Stimulated activated CD4-positive, alpha-beta T cell treated with anti-CD3 and anti-CD28 coated beads, Interleukin-4, amount 100 ng/mL, for 48 hours (primary cell): ENCODE measurements at places on chromosomes 13 and 19.

DNA sequence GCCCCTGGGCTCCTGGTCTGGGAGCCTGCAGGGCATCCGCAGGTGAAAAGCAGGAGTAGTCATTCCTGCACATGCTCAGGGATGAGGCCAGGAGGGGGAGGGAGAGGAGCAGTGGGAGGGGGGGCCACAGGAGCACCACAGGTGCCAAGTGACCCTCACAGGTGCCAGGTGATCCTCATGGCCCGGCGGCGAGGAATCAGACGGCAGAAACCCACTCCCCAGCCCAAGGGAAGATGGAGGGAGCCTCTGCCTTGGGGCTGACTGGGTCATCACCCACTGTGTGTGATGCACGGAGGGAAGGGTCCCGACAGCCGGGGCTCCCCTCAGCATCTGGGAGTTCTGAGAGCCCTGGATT lies 27.4 kb downstream of the SH3GL1 start:
- DNase-seq: no peak

DNA sequence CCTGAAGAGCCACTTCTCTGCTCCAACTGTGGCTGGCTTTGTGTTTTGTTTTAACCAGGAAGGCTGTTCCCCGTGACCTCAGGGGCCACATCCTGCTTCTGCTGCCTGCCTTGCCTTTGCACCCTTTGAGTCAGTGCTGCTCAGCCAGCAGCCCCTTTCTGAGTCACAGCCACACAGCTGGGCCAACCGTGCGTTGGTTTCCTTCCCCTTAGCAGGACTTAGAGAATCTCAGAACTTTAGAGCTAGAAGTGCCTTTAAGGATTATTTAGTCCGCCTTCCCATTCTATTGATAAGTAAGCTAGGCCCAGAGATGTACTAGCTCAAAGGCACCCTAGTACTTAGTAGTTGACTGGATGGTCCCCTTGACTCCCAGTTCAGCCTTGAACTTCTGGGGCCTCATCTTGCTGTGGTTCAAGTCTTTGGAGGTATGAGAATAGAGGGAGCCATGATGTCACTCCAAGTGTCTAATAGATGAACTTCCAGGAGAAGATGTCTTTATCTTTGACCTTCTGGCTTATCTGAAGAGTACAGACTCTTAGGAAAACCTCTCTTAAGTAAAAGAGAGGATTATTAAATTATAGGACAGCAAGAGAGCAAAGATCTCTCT lies 8.0 kb downstream of the RGCC start:
- DNase-seq: peak; percentile 86

DNA sequence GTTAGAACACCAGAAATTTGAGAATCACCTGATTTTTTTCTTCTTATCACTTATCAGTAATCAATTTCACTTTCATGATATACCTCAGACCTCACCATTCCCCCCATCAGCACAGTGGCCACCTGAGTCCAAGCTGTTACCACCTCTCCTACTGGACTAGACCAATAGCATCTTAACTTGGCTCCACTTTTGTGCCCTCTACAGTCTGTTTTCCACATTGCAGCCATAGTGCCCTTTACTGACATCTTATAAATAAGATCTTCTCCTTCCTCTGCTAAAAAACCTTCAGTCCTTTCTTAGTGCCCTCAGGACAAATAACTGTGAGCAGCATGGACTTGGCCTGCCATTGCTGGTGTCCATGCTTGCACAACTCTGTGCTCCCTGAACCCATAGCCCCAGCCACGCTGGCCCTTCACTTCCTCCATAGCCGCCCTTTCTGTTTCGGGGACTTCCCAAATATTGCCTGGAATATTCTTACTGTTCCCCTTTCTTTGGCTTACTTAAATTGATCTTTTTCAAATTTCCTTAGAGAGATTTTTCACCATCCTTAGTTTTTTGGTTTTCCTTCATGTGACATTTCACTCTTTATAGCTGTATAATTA lies 380.8 kb downstream of the LMO7 start:
- no peak for DNase-seq

DNA sequence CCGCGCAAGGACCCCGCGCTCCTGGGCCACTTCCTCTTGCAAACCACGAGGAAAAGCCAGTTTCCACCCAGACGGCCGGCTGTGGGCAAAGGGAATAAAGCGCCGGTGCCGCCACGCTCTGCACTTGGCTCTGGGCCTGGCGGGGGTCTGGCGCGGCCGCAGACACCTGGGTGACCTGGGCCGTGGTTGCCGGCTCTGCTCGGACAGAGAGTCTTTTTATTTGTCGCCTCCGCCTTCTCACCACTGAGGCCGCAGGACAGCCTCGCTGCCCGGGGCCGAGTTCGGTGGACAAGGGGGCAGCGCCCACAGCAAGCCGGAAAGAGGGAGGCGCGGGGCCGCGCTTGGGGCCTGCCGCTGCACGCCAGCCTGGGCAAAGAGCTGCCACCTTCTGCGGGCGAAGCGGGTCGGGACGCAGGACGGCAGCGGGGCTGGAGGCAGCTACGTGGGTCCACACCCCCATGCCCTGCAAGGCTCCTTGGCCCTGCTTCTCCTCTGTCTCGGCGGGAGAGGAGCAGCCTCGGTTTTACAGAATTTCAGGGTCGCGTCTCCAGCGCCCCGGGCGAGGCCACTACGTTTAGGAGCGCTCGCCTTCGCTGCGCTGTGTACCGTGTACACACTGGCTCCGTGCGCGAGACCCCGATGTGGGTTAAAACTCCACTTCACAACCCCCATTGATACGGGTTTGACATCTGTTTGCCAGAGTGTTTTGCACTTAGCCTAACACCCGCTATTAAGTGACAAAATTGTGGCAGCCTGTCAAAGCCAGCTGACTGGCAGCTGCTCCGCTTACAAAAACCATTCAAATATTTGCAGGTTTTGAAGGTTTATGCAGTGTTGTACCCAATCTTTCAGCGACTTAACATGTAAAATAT lies 13.0 kb upstream of the SOX1 start:
- no peak for DNase-seq

DNA sequence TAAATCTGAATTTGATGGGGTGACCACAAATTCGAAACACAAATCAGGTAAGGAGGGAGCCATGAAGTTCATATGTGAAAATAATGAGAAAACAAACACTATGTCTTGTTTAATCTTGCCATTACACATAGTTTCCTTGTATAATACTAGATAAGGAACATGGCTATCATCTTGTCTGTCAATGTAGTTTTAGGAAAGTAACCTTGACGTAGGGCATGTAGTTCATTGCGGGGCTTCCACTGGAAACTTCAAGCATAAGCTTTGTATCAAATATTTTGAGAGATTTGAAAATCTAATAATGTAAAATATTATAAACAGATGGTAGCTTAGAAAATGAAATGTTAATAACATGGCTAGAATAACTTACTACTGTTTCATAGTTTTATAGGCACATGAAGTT lies 8.8 kb downstream of the BIVM start:
- no peak for DNase-seq

DNA sequence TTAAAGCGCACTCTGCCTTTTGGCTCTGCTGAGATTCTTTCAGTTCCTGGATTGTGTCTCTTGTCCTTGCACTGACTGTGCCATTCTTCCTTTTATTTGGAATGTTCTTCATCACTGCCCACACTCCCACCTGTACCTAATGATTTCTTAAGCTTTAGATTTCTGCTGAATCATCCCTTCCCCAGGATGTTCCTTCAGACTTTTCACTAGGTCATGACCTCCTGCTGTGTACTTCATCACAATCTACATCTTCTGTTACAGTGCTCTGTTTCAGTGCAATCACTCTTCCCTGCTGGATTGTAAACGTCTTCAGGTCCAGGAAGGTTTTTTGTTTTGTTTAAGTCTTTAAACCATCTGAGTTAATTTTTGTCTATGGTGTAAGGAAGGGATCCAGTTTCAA lies 281.0 kb downstream of the ATP8A2 start:
- DNase-seq: no peak

- DNase-seq: no peak
Observed at GRCh38 chr19:16022251-16022650, 54.0 kb upstream of the TPM4 start.

GRCh38 chr13:113800576-113800926 lies 41.5 kb downstream of the TMEM255B start:
- DNase-seq: no peak
